Fibroblast of villous mesenchyme (primary cell): ENCODE measurements at places on chromosomes 1 and 21. TPM values are rescaled to one million over a fixed set of nuclear protein-coding genes. Genes with fewer than 3 reads are reported as not detected.

DNA sequence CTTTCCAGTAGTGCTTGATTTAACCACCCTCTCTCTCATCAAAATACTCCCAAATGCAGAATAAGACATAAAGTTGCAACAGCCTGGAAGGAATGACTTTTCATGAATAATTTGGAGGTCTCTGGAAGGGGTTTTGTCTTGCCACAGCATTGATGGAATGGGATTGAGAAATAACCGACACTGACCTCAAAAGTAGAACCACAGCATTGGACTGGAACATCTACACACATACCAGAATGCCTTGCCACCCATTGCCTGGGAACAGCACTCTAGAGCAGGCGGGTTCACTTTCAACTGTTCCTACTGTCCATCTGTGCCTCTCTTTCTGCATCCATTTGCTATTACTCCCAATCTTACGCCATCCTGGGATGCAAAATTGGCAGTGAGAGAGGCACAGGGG lies 149.1 kb upstream of the USP24 start:
- no peak for DNase-seq

DNA sequence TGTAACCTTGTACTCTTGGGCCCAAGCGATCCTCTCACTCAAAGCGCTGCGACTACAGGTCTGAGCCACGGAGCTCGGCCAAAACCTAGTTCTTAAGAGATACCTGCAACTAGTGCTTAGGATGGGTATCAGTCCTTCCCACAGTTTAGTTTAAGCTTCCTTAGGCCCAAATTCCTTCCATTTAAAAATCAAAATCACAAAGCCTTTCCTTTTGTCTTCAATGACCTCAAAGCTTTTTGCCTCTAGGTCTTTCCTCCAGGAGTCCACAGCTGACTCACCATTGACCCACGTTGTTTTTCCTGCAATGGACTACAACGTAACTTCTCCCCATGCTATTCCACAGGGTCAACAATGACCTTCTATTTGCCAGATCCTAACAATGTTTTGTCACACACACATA lies 64.0 kb downstream of the APP start:
- DNase-seq: no peak

GRCh38 chr1:51342591-51343206 lies 12.3 kb upstream of the TTC39A start:
- DNase-seq: no peak

DNA sequence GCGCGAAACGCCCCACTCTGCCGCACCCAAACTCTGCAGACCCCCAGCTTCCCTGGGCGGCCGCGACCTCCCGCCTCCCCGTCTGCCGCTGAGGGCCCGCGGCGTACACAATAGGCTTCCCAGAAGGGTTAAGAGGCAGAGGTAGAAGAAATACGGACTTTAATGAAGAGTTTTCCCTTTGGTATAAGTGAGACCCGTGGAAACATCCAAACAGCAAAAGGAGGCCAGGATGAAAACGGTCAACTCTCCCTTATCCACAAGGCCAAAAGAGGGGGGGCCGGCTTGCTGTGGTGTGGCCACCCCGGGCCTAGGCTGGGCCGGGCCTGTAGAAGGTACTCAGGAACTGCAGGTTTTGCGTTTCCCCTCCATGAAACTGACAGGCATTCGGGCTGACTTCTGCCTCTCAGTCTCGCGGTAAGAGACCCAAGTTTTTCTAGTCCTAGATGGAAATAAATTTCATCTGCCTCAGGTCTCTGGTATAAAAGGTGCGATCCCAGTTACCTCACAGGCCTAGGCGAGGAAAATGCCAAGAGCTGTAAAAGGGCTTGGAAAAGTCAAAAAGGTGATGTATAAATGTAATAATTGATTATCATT lies 671 bp upstream of the PYGO2 start:
- DNase-seq: no peak

- DNase-seq: no peak
Observed at GRCh38 chr1:41802532-41803501, 115.9 kb downstream of the HIVEP3 start.

DNA sequence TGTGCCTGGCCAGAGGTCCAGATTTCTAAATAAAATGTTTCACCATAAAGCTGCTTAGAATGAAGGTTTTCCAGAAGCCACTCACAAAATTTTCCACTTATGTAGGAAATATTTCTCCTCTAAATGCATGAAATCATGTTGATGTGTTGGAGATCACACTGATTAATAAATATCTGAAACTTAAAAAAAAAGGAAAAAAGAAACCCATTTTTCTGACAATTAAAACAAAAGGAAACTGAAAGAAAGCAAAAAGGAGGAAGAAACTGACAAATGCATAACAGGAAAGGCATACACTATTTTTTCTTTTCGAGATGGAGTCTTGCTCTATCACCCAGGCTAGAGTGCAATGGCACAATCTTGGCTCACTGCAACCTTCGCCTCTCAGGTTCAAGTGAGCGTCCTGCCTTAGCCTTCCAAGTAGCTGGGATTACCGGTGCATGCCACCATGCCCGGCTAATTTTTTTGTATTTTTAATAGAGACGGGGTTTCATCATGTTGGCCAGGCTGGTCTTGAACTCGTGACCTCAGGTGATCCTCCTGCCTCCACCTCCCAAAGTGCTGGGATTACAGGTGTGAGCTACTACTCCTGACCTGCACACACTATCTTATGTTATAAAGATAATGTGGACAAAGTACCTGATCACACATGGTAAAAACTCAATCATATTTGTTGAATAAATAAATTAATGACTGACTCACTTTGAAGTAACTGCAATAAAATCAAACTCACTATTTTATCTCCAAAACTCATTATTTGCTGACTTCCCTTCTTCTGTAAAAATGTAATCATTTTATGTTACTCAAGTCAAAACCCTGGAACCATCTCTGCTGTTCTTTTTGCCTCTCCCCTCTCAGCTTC lies 149.8 kb upstream of the NR5A2 start:
- no peak for DNase-seq

GRCh38 chr1:8752411-8752810 lies 65.0 kb downstream of the RERE start:
- no peak for DNase-seq

GRCh38 chr21:43988016-43988415 lies 24.1 kb upstream of the TRAPPC10 start:
- no peak for DNase-seq

DNA sequence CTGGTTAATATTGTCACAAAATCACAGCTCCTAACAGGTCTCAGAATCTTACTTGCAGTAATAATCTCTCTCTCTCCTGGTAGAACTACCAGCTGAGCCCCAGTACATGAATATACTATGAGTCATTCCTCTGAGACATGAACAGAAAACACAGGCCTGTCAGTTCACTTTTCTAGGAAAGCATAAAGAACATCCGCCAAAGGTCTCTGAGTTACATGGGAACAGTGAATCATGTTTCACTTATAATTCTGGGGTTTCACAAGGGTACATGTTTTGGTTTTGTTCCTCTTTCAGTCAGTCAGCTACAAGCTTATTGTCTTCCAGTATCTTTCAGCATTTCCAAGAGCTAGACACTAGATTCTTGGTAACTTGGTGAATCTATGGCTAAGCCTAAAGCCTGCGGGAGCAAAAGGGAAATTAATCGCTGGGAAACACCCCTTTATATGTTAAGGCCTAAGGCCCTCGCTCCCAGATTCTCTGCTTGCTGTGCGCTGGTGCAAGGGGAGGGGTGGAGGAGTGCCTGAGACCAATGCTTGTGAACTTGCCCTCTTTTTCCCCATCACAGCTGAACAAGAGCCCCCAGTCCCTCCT lies 31.7 kb downstream of the IFNGR2 start:
- peak; percentile 96 for DNase-seq

- no peak for DNase-seq
Observed at GRCh38 chr1:208111646-208112190, 132.5 kb downstream of the PLXNA2 start.

- DNase-seq: no peak
Observed at GRCh38 chr21:45887788-45888187, 93.8 kb upstream of the COL6A1 start.

GRCh38 chr1:24825174-24825573 lies 79.9 kb downstream of the CLIC4 start:
- no peak for DNase-seq

SELENBP1 gene
- 23.3 and 27.7 TPM in 2 replicates for total RNA-seq

MYOG gene
- total RNA-seq: not detected in 2 replicates

AGL gene
- total RNA-seq: 11.6 and 12.5 TPM in 2 replicates
